Large intestine (tissue), 12 donors: ENCODE measurements at places on chromosomes 2 and 18. TPM values are rescaled to one million over a fixed set of nuclear protein-coding genes. Genes with fewer than 3 reads are reported as not detected.

Gene G6PC2
- 0.19 TPM for polyA plus RNA-seq

Gene SMAD7
- 59.4 TPM for polyA plus RNA-seq

Gene PLEKHH2
- 14.7 TPM for polyA plus RNA-seq

Gene EVA1A
- polyA plus RNA-seq = 10.0 TPM

Gene FBXO15
- 0.73 TPM for polyA plus RNA-seq

Gene IL1RN
- 0.39 TPM for polyA plus RNA-seq

Gene TLX2
- polyA plus RNA-seq = 5.0 TPM

Gene PPM1B
- polyA plus RNA-seq = 40.4 TPM

Gene EIF4E2
- 77.3 TPM for polyA plus RNA-seq

Gene GYPC
- polyA plus RNA-seq = 26.7 TPM

Gene SIGLEC15
- polyA plus RNA-seq = 2.0 TPM

Gene UGT1A6
- polyA plus RNA-seq = 0.06 TPM

Gene MEIS1
- 34.3 TPM for polyA plus RNA-seq

Gene CDK15
- polyA plus RNA-seq = 0.24 TPM

Gene THSD7B
- 2.2 TPM for polyA plus RNA-seq
